ENCODE measurements at places on chromosomes 11 and 22.

- no peak for DNase-seq
These were observed 276.3 kb upstream of the RAG2 start for GRCh38 chr11:36874291-36874690.

DNA sequence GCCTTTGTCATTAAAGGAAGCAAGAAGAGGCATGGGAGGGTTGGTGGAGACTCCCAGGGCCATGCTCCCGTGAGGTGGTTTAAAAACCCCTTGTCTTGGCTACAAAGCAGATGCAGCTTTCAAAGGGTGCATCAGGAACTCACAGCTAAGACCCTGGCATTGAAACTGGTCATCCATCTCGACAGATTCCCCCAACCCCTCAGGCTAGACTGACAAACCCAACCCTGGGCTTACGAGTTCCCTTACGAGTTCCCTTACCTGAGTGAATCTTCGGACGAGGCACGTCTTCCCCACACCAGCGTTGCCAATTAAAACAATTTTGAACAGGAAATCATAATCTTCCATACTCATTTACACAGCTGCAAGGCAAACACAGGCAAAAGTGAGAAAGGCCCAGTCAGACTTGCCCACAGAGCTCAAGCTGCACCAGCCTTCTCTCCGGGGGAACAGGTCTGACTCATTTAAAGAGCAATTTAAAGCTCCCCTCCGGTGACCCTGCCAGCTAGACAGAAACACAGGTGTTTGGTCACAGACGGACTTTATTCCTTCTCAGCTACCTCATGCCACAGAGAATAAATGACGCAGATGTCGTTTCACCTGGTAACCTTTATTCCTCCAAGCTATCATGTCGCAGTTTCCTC lies 74.6 kb downstream of the RAB30 start:
- DNase-seq, result no peak

DNA sequence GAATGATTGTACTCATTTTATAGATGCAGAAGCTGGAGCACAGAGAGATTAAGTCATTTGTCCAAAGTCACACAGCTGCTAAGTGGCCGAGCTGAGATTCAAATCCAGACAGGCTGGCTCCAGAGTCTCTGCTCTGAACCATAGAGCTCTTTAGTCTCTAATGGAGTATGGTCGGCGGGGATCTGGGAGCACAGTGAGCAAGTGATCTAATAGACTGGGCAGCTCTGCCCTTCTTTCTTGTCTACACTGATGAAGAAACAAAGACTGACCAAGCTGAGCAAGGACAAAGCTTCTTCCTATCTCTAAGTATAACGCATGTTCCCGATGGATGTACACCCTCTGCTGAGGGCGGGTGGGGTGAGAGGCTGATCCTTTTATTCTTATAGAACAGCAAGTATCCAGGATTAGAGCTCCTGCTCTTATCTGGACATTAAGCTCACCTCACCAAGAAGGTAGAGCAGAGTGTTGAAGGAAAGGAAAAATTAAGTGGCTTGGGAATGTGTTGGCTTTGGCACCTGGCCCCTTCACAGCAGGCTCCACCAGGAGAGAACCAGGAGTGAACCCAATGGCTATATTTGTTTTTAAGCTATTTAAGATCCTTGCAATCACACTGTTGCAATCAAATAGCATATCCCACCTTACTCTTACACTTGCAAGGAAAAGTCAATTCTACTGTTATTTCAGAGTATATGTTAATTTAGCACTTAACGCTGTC lies 68.7 kb downstream of the ETS1 start:
- no peak for DNase-seq

- no peak for DNase-seq
These were observed 226.1 kb downstream of the BLID start for GRCh38 chr11:121889931-121890330.

DNA sequence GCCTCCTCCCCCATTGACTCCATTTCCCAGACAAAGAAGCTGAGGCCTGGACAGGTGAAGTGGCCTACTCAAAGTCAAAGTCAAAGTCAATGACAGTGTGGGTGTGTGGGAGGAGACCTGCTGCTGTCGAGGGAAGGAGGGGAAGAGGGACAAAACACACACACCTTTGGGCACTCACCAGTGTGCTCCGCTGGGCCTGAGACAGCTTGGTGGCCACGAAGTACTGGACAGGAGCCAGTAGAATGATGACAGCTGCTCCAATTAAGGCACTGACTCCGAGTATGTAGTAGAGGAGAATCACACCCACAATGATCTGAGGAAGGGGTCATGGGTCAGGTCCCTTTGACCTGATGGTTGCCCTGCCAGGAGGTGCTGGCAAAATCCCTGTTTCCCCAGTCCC lies 33.6 kb downstream of the ABCC8 start:
- no peak for DNase-seq

Data from kidney capillary endothelial cell (primary cell).